Right lobe of liver (tissue), 6 donors: ENCODE measurements at places on chromosomes 16 and 17. TPM values are rescaled to one million over a fixed set of nuclear protein-coding genes. Genes with fewer than 3 reads are reported as not detected.

Gene SPIRE2
- total RNA-seq, result 7.8 TPM

Gene HS3ST4
- total RNA-seq, result not detected

Gene APOBR
- 1.4 TPM for total RNA-seq

Gene B3GNT9
- 1.4 TPM for total RNA-seq

Gene SDK2
- total RNA-seq, result 0.25 TPM

Gene ESRP2
- total RNA-seq, result 44.8 TPM

Gene KRT25
- not detected for total RNA-seq

GRCh38 chr17:40791111-40791510, 8.6 kb downstream of the KRT28 start:
- no peak for DNase-seq

GRCh38 chr16:70715055-70715858, 29.4 kb upstream of the MTSS2 start:
- DNase-seq, result peak; percentile 93

GRCh38 chr17:3894911-3895343, 2.1 kb upstream of the CAMKK1 start:
- DNase-seq, result no peak

- no peak for DNase-seq
Observed at GRCh38 chr17:69854225-69854780, 220.7 kb upstream of the KCNJ16 start.

DNA sequence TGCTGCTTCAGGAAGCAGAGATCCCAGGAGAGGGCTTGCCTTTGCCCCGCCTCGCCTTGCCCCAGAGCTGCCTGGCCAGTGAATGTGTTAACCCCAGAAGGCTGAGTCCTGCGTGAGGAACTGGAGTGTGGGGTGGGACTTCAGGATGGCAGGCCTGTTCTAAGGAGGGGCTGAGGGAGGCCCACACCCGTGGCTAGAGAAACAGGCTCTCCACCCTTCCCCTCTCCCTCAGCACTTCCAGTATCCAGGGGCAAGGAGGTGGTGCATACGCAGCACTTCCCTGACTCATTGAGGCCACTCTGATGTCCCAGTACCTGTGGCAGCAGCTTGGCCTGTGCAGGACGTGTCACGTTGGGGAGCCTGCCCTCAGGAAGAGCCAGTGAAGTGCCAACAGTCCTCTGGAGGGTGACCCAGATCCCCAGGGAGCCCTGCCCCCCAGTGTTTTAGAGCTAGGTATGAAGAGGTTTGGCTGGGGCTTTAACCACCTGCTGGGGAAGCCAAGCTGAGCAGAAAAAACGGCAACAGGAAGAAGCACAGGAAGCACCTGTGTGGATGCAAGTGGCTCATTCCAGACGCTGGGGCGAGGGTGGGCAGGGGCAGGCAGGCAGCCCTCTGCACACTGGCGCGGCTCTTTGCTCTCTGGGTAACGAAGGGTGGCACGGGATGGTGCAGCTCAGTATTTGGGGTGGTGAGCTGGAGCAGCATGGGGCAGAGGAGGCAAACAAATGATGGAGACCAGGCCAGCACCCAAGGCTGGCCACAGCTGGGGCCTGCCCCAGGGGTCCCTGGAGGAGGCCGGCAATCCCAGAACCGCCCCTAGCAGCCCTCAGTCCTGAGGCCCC, 14.7 kb upstream of the CTCF start:
- no peak for DNase-seq

DNA sequence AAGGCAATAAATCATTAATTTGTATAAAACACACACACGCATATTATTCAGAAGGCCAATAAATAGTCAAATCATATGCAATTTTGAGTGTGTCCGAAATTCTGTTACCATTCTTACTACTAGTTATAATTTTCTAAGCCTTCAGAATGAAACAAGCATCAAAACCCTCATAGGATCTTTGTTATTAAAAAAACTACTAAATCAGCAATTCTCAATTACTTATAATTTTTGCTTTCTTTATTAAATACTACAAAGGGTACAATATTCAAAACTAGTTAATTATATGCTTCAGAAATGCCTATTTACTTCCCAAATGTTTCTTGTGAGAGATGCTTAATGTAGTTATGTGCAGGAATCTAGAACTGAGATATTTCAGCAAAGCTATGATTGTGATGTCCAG, 413.1 kb upstream of the KIF2B start:
- DNase-seq, result no peak

- DNase-seq, result no peak
Observed at GRCh38 chr17:79795795-79796443, 958 bp downstream of the CBX8 start.

DNA sequence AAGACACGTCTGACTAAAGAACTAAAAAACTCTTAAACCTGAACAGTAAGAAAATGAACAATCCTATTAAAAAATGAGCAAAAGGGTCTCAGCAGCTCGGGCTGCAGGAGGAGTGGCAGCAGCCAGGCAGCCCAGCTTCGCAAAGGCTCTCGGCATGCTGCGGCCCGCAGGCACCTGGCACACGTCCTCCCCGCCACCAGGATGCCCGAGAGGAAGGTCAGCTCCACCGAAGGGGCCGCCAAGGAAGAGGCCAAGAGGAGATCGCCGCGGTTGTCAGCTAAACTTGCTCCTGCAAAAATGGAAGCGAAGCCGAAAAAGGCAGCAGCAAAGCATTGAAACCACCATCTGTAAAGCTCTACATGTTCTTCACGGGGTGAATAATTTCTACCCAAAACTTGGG, 173.5 kb downstream of the BCAS3 start:
- no peak for DNase-seq
